ENCODE measurements at places on chromosomes 4 and X.

DNA sequence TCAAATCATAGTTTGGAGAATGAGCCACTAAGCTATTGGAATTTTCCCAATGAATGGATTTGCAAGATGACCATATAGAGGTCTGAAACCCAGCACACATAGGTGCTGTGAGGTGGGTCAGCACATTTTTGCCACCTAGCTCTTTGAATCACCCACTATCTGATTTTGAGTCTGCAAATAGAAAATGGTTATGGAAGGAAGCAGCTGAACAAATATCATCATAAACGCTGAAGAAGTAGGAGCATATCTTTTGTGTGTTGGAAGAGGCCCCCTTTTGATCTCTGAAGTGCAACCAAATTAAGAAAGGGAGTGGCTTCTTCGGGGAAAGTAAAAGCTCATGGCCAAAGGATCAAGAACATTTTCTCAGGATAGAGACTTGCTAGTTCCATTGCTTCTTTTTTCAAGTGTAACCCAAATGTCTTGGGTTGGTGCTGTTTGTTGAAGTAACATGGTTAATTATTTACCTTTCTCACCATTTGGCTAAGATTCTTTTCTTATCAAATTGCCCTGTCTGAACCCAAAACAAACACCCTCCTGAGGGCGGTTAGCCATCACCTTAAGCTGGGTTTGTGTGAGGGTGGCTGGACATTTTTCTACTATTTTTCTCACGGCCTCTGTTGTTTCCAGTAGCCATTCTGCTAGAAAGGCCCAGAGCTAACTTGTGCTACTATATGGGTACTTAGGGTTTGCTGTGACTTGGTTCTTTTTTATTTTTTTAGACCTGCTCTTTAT lies 18.4 kb upstream of the SORBS2 start:
- no peak for ATAC-seq

DNA sequence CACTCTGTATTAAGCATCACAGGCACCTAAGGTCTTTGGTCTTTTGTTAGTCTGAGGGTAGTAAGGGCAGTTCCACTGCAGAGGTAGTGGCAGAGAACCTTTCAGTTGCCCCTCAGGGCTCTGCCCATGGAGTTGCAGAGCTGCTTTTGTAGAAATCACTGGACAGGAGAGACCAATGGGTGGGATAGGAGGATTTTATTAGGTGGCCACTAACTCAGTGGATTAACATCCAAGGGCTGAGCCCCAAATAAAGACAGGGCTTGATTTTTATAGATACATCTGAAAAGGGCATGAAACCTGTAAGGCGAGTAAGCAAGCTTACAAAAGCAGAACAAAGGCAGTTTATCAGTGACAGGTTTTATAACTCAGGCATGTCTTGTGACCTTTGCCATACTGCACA lies 1035.4 kb downstream of the SH3BGRL start:
- ATAC-seq: no peak

DNA sequence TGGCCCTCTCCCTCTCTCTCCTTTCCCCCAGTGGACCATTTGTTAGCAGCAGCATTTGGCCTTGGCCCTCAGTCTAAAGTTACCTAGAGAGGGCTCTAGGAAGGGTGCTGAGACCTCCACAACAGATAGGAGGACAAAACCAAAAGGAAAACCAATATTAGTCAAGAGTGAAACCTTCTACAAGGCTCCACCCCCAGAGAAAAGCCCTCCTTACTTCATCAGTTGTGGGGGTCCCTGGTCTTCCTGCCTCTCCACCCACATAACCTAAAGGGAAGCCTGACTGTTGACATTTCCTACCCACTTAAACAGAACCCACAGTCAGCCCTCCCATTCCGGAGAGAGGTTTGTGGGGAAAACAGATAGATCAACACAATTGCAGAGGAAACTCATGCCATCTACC lies 4.7 kb upstream of the CD40LG start:
- ATAC-seq: no peak

DNA sequence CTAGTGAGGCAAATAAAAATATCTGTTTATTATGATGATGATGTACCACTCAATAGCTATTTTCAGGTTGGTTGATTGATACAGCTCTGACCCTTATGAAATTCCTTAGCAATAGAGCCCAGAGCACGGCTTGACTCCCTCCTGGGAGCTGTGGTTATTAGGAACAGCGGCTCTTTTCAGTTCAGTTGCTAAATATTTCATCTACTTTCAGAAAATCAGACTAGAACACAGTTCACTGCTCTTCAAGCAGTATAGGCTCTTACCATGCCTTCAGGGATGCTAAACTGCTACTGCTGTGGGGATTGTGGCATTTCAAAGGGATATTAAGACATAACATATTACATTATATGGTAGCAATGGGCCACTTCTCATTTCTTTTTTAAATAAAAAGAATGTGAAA lies 218.8 kb downstream of the SNCA start:
- no peak for ATAC-seq

- ATAC-seq: no peak
Measured at GRCh38 chr4:41640906-41641305, 102.9 kb downstream of the LIMCH1 start.

DNA sequence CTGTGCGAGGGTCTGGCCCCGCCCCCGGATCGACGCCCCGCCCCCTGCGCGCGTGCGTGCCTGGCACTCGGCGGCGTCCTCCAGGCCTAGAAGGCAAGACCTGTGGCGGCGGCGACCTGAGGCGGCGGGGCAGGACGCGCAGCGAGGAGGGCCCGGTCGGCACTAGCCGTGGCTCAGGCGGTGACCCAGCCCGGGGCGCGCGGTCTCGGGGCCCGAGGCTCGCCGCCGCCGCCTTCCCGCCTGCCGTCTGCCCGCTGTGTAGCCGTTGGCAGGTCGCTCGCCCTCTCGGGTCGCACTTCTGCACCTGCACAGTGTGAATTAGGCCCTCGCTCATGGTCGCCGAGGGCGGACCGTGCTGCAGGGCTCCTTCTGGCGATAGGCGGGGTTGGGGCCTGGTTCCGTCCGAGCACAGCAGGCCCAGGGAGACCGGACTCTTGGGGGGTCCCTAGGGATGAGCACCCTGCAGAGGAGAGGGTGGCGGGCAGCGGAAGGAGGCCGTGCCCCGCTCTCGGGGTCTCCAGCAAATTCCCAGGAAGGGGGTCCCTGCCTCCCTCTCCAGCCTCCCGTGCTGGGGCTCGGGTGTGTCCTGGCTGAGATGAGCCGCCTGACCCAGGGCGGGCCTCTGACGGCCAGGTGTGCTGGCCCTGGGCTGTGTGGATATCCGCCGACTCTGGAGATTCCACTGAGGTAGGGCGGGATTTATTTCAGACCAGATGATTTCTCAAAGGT lies 557 bp upstream of the FAM53A start:
- ATAC-seq: peak; percentile 24

DNA sequence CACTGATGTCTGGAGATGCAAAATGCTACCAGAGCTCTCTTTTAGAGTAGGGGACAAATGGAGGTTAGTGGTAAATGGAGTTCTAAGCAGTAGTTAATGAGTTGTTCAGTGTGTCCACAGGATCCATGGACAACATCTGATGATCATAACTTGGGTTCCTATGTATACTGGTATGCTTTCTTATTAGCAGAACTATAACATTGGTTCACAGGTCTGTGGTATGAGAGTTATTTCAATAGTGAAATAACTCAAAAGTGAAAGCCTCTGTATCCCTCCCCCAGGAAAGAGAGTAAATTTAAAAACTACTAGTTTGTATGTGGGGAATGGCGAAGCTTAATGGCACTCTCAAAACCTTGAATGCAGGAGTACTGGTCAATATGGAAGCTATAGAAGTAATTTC lies 363.5 kb upstream of the EMCN start:
- ATAC-seq: no peak

- no peak for ATAC-seq
Measured at GRCh38 chr4:86791126-86791525, 58.1 kb downstream of the SLC10A6 start.

- peak; percentile 81 for ATAC-seq
Measured at GRCh38 chrX:118536687-118537461, 41.3 kb downstream of the DOCK11 start.

DNA sequence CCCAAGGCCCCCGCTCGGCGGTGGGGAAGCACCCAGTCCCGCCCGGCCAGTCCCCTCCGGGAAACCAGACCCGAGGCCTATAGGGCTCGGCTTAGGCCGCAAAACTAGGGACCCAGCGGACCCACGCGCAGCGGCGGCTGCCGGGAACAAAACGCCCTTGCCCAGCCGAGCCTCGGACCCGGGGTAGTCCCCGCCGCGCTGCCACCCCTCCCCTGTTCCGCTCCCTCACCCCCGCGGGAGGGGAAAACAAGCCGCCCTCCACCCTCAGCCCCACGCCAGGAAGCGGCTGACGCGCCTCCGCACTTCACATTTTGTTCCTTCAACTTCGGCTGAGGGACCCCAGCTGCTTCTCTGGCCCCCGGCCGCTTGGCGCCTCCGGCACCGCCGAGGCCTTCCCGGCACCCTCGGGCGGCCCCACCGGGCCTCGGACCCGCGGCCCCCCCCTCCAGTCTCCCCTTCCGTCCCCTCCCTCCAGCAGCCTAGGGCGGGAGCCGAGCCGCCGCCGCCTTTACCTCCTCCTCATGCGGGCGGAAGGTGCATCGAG lies 694 bp downstream of the PDS5A start:
- ATAC-seq: peak; percentile 64

DNA sequence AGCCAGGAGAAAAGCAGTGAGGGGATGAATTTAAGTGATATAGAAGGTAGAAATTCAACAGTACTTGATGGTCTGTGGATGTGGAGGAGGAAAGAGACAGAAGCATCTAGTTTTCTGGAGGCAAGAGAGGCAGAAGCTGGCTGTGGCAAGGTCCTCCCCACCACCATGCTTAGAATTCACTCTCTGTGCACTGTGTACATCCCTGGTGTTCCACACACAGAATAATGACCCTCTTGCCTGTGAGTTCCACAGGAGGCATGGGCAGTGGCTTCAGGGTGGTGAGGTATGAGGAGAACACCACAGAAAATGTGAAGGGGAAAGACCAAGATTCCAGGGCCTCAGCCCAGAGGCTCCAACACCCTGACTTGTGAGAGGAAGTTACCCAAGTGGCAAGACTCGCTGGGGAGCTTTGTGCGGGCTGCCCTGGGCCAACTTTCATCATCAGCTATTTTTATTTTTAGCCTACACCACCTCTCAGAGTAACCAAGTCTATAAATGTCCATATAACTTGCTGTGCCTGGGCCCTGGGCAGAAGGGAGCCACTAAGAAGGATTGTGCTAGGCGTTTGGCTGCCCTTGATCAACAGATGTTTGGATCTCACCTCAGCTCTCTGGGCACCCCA lies 7.8 kb upstream of the INTS6L start:
- ATAC-seq: no peak

DNA sequence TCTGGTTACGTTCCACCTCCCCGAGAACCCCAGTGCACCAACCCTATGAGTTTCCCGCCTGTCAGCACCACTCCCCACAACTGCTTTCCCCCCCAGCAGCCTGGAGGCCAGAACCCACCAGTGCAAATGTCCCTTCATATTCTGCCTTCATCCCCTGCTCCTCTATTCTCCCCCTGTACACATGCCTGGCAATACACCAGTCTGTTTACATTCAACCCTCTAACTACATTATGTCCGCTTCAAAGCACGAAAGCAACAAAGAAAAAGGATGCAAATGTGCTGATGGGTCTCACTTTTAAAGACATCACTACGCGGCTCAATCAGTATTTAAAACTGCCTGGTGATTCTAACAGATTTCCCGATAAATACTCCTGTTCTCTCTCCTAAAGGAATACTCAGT lies 126.7 kb upstream of the SORBS2 start:
- ATAC-seq: no peak

- ATAC-seq: no peak
Measured at GRCh38 chr4:94668724-94669123, 89.0 kb upstream of the BMPR1B start.

DNA sequence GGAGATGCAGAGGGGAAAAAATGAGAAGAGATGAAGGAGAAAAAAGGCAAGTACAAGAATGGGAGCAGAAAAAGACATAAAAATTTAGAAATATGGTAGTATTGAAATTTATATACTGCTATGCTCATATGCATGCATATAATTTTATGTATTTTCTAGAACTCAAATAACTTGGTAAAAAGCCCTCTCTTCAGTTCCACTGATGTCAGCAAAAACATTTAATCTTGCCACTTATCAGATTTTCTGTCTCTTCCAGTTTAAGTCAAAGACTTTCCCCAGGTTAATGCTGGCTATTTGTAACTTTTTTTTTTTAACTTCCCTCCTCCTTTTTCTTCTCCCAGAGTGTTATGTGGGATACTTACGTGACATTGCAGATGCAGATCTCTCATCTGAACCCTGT lies 617.5 kb upstream of the CPEB2 start:
- ATAC-seq: no peak

DNA sequence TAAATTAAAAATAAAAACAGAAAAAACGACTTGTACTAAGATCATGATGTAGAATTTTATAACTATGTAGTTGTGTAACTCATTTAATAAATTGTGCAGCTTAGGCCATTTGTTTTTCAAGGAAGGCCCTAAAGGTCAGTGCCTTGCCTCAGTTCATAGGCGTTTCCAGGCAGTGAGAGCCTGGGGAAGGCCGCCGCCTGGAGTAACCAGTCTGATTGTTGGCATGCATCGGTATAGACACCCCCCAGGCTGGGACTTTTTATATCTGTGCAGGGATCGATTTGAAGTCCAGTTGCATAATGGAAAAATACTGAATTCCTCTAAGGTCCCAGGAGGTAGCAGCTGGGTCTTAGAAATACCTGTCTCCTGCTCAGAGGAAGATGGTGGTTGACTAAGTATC lies 77.2 kb downstream of the TMEM131L start:
- no peak for ATAC-seq

- ATAC-seq: no peak
Measured at GRCh38 chr4:187019896-187020295, 296.2 kb upstream of the FAT1 start.

DNA sequence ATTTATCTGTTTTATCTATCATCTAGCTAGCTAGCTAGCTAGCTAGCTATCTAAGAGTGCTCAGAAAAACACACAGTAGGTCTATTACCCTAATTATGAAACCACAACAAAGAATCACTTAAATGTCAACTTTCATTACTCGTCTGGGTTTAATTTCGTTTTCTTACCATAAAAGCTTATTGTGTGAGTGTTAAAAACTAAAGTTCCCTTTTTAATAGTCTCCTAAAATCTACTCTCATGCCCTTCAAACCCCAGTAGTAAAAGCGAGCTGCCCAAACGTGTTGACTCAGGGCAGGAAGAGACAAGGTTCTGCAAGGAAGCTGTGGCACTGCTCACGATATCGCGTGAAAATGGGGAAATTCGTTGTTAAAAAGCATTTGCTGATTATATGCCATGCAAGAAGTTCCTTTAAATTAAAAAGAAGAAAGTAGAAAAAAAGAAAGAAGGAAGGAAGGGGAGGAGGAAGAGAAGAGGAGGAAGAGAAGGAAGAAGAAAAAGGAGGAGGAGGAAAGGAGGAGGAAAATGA lies 595 bp downstream of the MBNL3 start:
- ATAC-seq: peak; percentile 67

DNA sequence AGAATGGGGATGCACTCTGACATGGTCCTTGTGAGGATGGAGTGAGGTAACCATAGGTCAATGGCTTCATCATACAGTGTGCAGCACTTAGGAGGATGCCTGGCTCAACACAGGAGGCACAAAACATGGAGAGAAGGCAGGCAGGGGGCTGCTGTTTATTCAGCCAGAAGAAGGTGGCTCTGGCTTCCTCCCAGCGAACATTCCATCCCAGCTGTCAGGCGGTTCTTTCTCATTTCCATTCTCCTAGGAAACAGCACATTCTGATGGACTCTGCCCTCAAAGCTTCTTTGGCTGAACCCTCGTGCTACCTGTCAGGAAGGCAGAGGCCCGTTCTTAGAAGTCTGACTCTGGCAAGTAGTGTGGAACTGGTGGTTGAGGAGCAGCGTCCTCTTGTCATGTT lies 18.6 kb downstream of the STK32B start:
- ATAC-seq: no peak

- ATAC-seq: no peak
Measured at GRCh38 chr4:134365852-134366251, 164.3 kb upstream of the PABPC4L start.
